ENCODE measurements at places on chromosomes 5 and 9. TPM values are rescaled to one million over a fixed set of nuclear protein-coding genes. Genes with fewer than 3 reads are reported as not detected.

The FSTL4 gene
- not detected for total RNA-seq

The MYO10 gene
- 126 TPM for total RNA-seq

DNA sequence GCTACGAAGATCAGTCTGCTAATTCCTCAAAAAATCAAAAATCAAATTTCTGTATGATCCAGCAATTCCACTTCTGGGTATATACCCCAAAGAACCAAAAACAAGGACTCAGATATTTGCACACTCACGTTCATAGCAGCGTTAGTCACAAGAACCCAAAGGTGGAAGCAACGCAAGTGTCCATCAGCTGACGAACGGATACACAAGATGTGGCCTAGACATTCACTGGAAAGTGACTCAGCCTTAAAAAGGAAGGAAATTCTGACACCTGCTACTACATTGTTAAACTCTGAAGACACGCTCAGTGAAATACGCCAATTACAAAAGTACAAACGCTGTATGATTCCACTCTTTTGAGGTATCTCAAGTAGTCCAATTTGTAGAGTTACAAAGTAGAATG, 93.3 kb downstream of the OTULIN start:
- peak; percentile 83 for DNase-seq

- DNase-seq = no peak
Observed at GRCh38 chr9:129125478-129125877, 14.3 kb downstream of the PTPA start.

GRCh38 chr5:106699198-106699597, 971.5 kb downstream of the EFNA5 start:
- DNase-seq = no peak

GRCh38 chr5:53087621-53088121, 21.9 kb downstream of the MOCS2 start:
- no peak for DNase-seq

DNA sequence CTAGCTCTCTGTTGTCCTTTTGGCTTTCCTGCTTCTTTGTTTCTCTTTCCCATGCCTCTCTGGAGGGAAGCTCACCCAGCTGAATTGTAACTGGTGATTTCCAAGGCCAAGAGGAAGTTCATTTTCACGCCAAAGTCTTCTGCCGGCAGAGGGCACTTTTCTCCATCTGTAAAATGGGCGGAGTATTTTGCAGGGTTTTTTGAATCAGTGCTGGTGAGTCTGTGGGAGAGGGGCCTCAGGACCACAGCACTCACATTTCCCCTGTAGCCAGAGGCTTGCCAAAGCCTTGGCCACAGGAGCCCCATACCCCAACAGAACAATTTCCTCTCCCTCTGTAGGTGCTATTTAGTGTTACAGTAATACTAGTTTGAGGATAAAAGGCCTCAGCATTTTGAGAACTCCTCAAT, 42.3 kb upstream of the MATR3 start:
- DNase-seq = no peak

- DNase-seq = no peak
Observed at GRCh38 chr9:88322906-88323566, 65.2 kb upstream of the SPIN1 start.

DNA sequence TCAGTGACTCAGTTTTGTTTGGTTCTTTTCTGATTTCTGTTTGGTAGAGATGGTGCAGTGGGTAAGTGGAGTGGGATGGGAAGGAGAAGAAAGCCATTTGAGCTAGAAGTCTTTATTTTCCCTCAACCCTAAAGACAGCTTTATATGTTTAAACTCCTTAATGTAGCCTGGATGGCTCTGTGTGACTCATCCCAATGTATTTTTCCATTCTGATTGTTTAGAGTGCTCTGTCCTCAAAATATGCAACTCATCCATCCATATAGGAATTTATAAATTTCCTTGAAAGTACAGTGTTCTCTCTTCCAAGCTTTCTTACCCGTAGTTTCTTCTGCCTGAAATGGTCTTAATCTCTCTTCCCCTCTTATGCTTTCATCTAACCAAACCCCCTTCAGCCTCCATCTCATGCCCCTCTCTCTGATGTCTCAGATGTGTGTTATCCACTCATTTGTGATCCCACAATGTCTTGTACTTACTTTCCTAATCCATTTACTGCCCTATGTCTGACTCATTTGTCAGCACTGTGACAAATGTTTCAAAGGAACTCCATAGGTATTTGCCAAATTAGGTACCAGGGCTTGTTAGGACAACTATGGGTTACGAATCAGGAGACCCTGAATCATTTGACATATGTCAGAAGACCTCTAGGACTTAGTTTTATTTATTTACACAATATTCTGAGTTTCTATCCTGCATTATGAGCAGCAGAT, 217.5 kb upstream of the SGCD start:
- no peak for DNase-seq

The TMEM174 gene
- total RNA-seq = 0.07 TPM

GRCh38 chr9:97412626-97413385, 910 bp downstream of the TDRD7 start:
- DNase-seq = no peak

- DNase-seq = no peak
Observed at GRCh38 chr5:123138774-123139173, 49.7 kb downstream of the PRDM6 start.

GRCh38 chr5:138840103-138840502, 35.0 kb downstream of the LRRTM2 start:
- no peak for DNase-seq

The CD72 gene
- total RNA-seq = 0.07 TPM

The TAF11L3 gene
- total RNA-seq = not detected

The COL27A1 gene
- total RNA-seq = 4.4 TPM

The NIM1K gene
- total RNA-seq = 0.07 TPM

GRCh38 chr5:8884029-8884428, 661.8 kb downstream of the SEMA5A start:
- no peak for DNase-seq

GRCh38 chr9:2159521-2160454, 144.6 kb downstream of the SMARCA2 start:
- DNase-seq = no peak

- no peak for DNase-seq
Observed at GRCh38 chr9:75797085-75797580, 93.3 kb upstream of the PCSK5 start.

DNA sequence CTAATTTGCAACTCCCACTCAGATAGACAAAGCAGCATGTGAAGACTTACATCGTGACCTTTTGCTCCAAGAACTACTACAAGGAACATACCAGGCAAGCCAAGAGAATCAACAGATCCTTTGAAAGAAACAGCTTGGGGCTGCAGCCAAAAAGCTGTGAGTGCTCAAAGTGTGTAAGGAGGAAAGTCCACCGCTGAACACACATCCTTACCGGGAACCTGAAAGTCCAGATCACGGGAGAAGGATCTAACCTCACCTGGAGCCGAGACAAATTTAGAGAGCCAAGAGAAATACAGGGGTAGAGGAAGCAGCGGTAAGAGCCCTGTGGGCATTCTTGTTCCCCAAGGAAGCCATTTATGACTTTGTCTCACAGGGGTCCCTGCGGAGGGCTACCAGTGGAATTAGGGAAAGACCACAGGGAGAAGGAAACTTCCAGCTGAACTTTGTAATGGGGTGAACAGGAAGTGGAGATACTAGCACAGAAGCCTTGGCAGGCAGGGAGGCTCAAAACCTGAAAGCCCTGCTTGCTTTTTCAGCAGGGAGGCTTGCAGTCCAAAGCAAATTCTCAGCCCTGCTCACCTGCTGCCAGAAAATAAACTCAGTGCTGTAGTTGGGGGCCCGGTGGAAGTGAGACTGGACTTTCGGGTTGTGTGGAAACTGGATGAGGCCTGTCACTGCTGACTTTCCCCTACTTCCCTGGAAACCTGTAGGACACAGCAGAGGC, 350.2 kb downstream of the DTWD2 start:
- DNase-seq = no peak

The ADGRV1 gene
- total RNA-seq = 0.04 TPM

DNA sequence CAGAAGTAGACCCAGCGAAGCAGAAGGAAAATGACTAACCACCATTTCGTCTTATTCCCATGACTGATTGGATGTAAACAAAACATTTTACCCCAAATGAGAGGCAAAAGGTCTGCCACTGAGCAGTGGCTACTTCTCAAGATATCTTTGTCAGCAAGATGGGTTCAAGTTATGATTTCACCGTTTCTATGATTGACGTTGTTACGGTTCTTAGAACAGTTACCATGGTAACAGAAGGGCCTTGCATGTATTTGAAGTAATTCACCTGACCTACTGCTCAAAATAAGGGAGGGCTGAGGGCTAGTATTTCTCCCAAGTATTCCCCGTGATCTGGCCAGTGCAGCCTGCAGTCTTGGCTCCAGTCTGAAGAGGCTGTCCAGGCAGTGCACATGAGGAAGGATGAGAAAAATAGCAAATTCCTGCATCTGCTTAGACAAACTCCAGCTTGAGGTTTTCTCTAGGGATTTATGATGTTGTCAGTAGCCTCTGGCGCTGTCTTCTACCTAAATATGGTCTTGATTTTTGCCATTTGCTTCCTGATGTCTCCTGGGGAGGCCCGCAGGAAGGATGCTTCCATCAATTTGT, 372.7 kb downstream of the TMEM38B start:
- no peak for DNase-seq

DNA sequence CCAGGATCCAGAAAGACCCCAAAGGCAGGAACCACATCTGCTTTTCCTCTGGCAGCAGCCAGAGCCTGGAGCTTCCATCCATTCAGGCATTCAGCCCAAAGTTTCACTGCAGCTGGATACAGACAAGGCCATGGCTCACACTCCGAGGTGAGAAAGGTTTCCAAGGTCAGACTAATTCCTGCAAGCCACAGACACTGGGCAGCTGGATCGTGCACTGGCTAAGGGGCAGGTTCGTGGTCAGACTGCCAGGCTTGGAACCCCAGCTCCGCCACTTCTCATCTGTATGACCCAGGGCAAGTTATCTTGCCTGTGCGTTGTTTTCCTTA, 36.9 kb downstream of the SPOCK1 start:
- no peak for DNase-seq

GRCh38 chr9:125508249-125508648, 198.8 kb downstream of the MAPKAP1 start:
- DNase-seq = no peak

DNA sequence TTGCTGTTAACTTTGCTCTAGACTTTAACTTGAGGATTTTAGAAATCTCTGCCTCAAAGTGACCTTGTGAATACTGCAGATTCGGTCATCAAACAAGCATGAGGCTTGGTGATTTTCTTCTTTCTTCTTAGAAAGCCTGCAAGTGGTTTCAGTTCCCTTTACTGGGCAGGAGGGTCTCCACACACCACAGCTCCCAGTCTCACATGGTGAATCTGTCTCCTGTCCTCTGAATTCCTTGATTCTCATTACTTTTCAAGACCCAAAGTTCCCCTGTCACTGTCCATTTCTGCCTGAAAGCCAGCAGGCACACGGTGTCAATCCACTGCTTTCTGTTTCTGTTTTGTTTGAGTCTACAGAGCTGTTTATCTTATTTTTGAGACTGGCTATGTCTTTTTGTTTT, 14.1 kb downstream of the HSPB3 start:
- no peak for DNase-seq

DNA sequence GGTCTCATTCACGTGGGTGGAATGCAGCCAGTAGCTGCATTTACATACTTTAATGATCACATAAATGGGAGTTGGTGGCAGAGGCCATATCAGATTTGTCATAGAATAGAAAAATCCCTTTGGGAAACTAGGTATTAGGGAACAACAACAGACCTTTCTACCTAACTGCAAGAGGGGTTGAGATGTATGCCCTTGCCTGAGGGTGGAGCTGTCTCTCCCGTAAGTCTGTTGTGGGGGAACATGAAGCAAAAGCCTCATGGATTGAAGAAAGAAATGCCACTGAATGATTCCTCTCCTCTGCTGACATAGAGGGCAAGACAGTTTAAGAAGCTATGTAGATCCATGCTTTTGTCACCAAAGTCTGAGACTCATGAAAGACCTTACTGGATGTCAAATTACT, 461.3 kb downstream of the SPOCK1 start:
- no peak for DNase-seq

GRCh38 chr5:116234681-116235080, 149.9 kb downstream of the COMMD10 start:
- DNase-seq = no peak

GRCh38 chr5:88889189-88890069, 6.4 kb upstream of the MEF2C start:
- no peak for DNase-seq

GRCh38 chr5:78065663-78066062, 228.8 kb downstream of the AP3B1 start:
- DNase-seq = no peak

The ZNF879 gene
- 4.4 TPM for total RNA-seq

The ARID3C gene
- total RNA-seq = 0.13 TPM

The SPINK6 gene
- not detected for total RNA-seq

DNA sequence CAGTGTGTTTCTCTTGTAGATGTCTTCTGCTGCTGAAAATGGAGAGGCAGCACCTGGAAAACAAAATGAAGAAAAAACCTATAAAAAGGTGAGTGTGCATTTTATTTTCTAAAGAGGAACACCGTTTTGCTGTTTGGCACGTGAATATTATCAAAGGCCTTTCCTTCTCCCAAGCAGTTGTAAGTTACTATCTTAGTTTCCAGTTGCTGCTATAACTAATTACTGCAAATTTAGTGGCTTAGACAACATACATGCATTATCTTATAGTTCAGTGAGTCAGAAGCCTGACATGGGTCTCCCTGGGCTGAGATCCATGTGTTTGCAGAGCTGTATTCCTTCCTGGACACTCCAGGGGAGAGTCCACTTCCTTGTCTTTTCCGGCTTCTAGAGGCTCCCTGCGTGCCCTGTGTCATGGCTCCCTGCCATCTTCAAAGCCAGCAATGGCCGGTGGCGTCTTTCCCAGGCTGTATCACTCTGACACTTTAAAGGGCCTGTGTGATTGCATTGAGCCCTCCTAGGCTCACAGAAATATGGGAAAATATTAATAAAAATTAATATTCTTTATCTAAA, 117.6 kb downstream of the PIP5K1B start:
- DNase-seq = no peak

The GAS1 gene
- 0.13 TPM for total RNA-seq

DNA sequence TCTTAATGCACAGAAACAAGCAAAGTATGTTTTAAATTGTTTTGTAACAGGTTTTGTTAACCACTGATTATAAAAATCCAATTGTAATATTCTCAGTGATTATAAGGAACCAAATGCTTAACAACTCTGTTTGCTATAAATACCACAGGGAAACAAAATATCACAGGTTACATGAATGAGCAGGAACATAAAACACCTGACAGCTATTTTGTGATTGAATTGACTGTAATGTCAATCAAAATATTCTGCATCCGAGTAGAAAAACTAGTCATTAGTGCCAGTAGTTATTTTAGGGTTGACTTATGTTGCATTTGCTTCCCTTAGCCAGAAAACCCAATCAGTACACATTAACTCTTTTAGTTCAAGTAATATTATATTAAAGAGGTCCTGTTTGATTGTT, 1707.8 kb upstream of the ACO1 start:
- DNase-seq = no peak

The ADAMTS13 gene
- 0.53 TPM for total RNA-seq

DNA sequence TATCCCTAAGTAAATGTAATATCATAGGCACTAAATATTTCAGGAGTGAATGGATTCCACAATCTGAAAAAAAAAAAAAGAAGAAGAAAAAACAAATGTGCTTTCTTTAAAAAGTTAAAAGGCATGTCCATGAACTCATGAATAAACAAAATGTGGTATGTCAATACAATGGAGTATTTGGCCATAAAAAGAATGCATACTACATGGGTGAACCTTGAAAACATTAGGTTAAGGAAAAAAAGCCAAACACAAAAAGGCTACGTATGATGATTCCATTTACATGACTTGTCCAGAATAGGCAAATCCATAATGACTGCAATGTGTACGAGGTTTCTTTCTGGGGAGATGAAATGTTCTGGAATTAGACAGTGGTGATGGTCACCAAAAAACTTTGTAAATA, 45.3 kb downstream of the FNIP1 start:
- DNase-seq = no peak

- DNase-seq = no peak
Observed at GRCh38 chr9:95598236-95598635, 81.5 kb upstream of the PTCH1 start.
